ENCODE measurements at places on chromosomes 4 and X. TPM values are rescaled to one million over a fixed set of nuclear protein-coding genes. Genes with fewer than 3 reads are reported as not detected.

The KLKB1 gene
- total RNA-seq = 0.27 TPM

- H3K36me3 ChIP-seq = no peaks in the 10 kb centered on the region
- H3K27me3 ChIP-seq = no peaks in the 10 kb centered on the region
- DNase-seq = no peak
- H3K4me1 ChIP-seq = no peaks in the 10 kb centered on the region
- H3K4me3 ChIP-seq = no peak overlapping the region
- no peak overlapping the region for H3K27ac ChIP-seq
Observed at GRCh38 chr4:16617435-16617834, 281.0 kb downstream of the LDB2 start.

DNA sequence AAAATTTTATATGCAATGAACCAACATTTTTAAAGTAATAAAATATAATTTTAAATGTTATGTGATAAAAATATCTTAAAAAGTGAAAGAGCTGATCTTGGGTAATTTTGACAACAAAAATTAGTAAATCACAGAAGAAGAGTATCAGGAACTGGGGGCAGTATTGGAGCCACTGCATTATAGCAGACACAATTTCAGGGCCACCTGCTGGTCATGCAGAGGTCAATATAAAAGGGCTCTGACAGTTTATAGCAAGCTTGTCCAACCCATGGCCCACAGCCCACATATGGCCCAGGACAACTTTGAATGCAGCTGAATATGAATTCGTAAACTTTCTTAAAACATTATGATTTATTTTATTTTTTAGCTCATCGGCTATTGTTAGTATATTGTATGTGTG, 13.0 kb upstream of the LEF1 start:
- no peaks in the 10 kb centered on the region for H3K36me3 ChIP-seq

The COL4A5 gene
- 7.0 TPM for total RNA-seq

GRCh38 chr4:125322366-125322730, 7.6 kb downstream of the FAT4 start:
- H3K4me3 ChIP-seq = no peak overlapping the region
- peaks cover 1% of the 10 kb centered on the region for H3K27me3 ChIP-seq
- no peaks in the 10 kb centered on the region for H3K4me1 ChIP-seq
- no peak for DNase-seq
- no peak overlapping the region for H3K27ac ChIP-seq

- no peak for DNase-seq
- H3K27me3 ChIP-seq = no peaks in the 10 kb centered on the region
- no peaks in the 10 kb centered on the region for H3K4me1 ChIP-seq
- H3K4me3 ChIP-seq = no peak overlapping the region
- no peak overlapping the region for H3K27ac ChIP-seq
- H3K36me3 ChIP-seq = no peaks in the 10 kb centered on the region
Observed at GRCh38 chr4:108372681-108373080, 203.9 kb upstream of the LEF1 start.

DNA sequence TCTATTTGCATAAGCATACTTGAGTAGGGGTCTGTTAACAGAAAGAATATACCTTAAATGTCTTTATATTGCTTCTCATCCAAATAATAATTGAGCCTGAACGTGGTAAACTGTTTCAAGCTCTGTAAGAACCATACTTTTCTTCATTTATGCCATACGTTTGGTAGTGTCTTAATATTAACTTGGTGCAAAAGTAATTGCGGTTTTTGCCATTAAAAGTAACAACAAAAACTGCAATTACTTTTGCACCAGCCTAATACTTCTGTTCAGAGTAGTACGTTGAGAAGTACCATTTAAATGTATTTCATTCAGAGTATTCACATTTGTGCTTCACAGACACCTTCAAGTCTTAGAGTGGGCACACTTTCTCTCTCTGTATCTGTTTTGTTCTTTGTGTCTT, 60.5 kb downstream of the DDIT4L start:
- no peaks in the 10 kb centered on the region for H3K27me3 ChIP-seq
- DNase-seq = no peak
- no peaks in the 10 kb centered on the region for H3K4me1 ChIP-seq
- no peak overlapping the region for H3K27ac ChIP-seq

- DNase-seq = no peak
- H3K27me3 ChIP-seq = no peaks in the 10 kb centered on the region
- H3K4me3 ChIP-seq = no peak overlapping the region
- H3K4me1 ChIP-seq = no peaks in the 10 kb centered on the region
- H3K36me3 ChIP-seq = no peaks in the 10 kb centered on the region
- no peak overlapping the region for H3K27ac ChIP-seq
Observed at GRCh38 chr4:125401784-125402183, 87.0 kb downstream of the FAT4 start.

DNA sequence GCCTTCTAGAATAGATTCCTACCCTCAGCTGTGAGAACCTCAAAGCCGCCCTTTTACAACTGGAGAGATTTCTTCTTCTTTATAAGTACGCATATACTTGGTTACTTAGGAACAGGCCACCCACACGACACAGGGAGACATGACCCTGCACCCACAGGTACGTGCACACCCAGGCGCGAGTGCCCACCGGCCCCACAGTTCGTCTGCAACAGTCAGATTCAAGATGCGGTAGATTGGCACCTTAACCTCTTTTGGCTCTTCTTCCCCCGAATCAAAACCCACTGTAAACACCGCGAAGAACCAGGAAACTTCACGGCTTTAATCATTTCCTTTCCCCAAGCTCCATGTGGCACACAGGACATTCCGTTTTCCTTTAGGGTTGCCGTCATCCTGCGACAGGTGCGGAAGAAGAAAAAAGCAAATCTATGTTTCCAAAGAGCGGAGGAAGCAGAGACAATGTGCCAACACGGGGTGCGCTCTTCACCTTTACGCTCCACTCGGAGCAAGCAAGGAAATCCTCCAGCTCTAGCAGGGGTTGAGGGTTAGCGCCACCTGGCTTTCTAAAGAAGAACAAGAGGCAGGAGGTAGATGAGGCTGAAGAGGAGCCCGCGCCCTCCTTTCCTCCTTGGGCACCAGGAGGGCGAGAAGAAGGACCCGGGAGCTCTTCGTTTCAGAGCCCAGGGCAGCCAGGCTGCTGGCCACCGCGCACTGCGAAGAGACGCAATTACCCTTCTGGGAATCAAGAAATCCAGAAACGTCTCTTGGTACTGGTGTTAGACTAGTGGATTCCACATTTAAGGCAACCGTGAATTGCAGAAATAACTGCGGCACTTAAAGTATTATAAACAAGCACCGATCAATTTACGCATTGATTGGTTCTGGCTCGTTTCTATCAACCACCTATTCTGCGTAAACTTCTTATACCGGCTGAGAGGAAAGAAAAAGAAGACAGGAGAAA, 35.7 kb downstream of the HAND2 start:
- H3K4me3 ChIP-seq = peak overlapping the region; percentile 21
- H3K4me1 ChIP-seq = no peaks in the 10 kb centered on the region
- DNase-seq = peak; percentile 78

GRCh38 chrX:127708155-127708554, 344.0 kb downstream of the ACTRT1 start:
- H3K4me1 ChIP-seq = no peaks in the 10 kb centered on the region
- DNase-seq = no peak
- no peaks in the 10 kb centered on the region for H3K36me3 ChIP-seq
- H3K4me3 ChIP-seq = no peak overlapping the region
- no peak overlapping the region for H3K27ac ChIP-seq

DNA sequence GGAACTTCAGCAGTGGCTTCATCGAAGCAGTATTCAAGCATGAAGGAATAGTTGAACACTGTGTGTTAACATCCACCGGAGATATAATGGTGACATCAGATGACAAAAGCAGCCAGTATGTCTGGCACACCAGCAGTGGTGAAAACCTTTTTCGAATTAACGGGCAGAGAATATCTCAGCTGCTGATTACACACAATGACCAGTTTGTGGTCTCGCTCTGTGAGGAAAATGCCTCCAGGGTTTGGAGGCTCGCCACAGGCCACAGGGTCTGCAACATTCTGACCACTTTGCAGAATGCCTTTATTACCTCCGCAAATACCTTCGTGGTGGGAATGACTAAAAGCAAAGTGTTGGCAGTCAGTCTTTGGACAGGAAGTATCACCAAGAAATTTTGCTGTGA, 201.5 kb downstream of the NWD2 start:
- no peak for DNase-seq
- no peaks in the 10 kb centered on the region for H3K27me3 ChIP-seq
- H3K4me3 ChIP-seq = no peak overlapping the region
- H3K27ac ChIP-seq = no peak overlapping the region
- H3K36me3 ChIP-seq = no peaks in the 10 kb centered on the region

GRCh38 chr4:185502386-185502785, 30.9 kb upstream of the CCDC110 start:
- H3K4me1 ChIP-seq = no peaks in the 10 kb centered on the region
- no peaks in the 10 kb centered on the region for H3K27me3 ChIP-seq
- H3K4me3 ChIP-seq = no peak overlapping the region

GRCh38 chr4:157776930-157777528, 395.8 kb downstream of the GASK1B start:
- H3K27ac ChIP-seq = no peak overlapping the region

Measured in colonic mucosa (tissue), 4 donors.